ENCODE measurements at places on chromosomes 13 and 19. TPM values are rescaled to one million over a fixed set of nuclear protein-coding genes. Genes with fewer than 3 reads are reported as not detected.

The NLRP11 gene
- 0.26 TPM for total RNA-seq

DNA sequence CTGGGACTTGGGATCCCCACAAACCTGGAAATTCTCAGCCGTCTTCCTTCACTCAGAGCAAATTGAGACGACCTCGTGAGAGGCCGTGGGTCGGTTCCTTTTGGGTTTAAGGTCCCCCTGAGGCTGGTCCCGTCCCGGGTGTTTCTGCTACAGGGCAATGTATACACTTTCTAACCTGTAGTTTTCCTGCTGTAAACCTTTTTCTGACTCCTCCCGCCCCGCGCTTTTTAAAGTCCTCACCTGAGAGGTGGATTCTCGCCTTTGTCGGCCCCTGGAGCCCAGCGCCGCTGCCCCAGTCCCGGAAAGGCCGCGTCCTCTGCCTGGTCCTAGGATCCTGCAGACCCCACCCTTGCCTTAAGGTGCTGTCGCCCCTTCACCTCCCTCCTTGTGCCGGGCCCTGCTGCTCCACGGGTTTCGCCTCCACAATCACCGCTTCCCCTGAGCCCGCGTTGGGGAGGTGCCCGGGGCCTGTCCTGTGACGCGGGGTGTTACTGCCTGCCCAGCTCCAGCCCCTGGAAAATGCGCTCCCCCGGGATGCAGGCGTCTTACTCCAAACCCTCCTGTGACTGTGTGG lies 391 bp downstream of the ZNF761 start:
- DNase-seq, result peak; percentile 47

The IGFL3 gene
- total RNA-seq, result not detected

DNA sequence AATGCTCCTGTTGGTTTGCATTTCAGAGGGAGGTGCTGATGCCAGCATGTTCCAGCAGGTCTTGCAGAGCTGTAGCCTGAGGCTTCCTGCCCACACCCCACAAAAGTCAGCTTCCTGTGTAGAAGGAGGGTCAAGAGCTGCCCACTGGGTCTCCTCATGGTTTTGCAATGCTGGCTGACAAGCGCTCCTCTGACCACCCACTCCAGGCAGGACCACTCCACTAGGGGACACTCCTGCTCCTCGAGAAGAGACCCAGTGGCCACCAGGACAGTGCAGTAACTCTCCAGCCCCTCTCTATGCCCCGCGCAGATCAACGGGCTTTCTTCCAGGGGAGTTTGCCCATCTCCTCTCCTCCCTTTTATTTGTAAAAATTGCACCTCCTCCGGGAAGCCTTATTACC lies 72.9 kb upstream of the UQCRFS1 start:
- peak; percentile 50 for DNase-seq

DNA sequence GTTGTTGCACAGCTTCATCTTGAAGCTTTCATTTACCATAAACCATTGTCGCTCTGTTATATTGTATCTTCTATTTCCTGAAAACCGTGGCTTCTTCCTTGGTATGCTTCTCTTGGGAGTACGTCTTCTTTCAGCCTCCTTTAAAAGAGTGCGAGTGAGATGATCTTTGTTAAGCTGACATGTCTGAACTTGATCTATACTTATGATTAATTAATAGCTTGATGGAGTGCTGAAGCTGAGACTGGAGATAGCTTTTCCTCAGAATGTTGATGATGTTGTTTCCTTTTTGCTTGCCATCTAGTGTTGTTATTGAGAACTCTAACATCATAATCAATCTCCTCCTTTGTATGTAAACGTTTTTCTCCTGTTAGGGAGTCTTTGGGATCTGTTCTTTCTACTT lies 529.3 kb upstream of the SPRY2 start:
- DNase-seq, result no peak

- DNase-seq, result peak; percentile 41
These were observed 80.9 kb upstream of the ADGRE5 start for GRCh38 chr19:14300303-14300702.

The SLC27A1 gene
- total RNA-seq, result 3.9 TPM

DNA sequence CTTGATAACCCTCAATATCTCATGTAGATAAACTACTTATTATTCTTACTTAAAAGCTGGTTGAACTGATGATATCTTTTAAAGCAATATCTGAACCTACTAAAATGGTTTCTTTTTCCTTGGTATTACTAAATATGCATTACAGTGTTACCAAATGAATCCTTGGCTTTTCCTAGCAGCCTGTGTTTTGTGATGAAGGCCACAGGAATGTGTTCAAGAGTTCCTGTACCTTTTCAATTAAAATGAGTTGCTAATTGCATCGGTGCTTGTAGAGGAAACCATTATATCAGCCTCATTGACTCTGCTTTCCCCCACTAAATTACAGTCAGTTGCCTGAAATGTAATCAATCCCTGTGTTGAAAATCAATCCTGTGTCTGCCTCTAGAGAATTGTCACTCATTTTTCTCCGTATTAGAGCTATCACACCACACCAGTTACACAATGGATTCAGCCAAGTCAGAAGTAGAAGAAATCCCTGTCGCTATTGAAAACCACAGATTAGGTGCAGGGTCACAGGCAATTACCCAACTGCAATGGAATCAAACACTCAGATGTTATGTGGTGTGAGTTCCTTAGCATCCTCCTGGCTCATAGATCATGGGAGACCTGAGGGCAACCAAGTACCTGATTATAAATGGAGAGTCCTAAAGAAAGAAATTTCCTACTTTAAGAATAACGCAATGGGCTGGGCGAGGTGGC lies 13.3 kb downstream of the FAM216B start:
- DNase-seq, result no peak

- peak; percentile 97 for DNase-seq
These were observed at the start of gene PCCA for GRCh38 chr13:100088644-100089464. TSS of gene PCCA (plus strand) at chr13:100089093. CDS start at chr13:100089121, 28 bp downstream.

The OR7D2 gene
- total RNA-seq, result not detected

GRCh38 chr19:30158893-30159245 lies 213.3 kb upstream of the ZNF536 start:
- DNase-seq, result no peak

- no peak for DNase-seq
These were observed 2.8 kb downstream of the NECTIN2 start for GRCh38 chr19:44848812-44849447.

GRCh38 chr19:15812060-15812722 lies 3.3 kb downstream of the OR10H1 start:
- DNase-seq, result peak; percentile 33

DNA sequence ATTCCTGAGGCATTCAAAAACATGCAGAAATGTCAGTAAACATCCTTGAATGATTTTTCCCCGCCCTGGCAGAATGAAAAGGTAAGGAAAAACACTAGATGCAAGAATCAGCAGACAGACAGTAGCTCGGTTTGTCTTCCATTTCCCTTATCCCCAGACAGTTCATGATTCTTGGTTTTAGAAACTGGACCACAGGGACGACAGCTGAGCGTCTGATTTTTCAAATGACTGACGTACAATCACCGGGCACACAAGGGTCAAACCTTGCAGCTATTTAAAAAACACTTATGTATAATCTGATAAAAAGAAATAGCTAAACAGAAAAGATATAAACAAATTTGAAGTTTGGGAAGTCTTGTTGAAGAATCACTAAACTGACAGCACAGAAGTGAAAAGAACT lies 47.1 kb downstream of the DCLK1 start:
- no peak for DNase-seq

DNA sequence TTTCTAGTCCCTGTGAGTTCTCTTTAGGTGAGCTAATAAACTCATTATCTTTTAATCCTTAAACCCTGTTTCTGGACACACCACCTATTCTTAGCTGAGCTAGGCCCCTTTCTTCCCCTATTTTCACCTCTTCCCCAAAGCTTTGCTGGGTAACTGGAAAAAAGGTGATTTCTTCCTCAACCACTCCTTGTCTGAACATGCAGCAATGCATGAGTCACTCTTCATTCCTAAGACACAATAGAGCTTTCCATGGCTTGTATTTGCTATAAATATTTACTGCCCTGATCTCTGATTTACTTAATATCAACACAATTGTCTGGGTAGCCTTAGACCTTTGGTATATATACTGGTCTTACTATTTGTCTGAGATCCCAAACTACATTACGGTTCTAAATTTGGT lies 370.9 kb downstream of the KLF5 start:
- no peak for DNase-seq

- no peak for DNase-seq
These were observed 1.6 kb downstream of the TRIM28 start for GRCh38 chr19:58545286-58546018.

DNA sequence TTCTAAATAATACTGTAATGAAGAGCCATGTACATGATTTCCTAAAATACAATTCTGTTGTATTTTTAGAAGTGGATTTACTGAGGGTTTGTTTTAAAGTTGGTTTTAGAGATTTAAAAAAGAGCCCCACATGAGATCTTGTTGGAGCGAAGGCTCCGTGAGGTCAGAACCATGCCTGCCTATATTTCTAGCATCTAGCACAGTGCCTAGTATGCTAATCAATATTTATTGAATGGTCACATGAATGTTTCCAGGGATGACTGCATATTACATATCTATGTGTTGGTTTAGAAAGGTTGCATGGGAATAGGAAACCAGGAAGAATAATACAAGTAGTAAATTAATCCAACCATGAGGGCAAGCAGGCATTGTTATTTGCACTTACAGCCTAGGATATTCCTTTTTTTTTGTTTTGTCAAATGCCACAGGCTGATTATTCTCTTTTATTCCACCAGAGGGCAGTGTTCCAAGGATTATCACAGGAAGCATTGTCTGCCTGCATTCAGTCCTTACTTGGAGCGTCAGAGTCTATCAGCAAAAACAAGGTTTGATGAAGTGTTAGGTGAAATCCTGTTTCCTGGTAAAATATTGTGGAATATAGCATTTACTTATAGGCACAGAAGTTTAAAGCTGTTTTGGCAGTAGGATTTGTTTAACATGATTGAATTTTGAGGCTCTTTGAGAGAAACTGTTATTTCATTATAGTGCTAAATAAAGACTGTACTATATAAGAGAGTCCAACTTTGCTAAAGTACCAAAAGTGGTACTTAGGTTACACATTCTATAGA lies 46.8 kb downstream of the COG3 start:
- DNase-seq, result peak; percentile 74

GRCh38 chr19:28701491-28701890 lies 511.5 kb downstream of the UQCRFS1 start:
- DNase-seq, result no peak

The LYPD4 gene
- total RNA-seq, result not detected

DNA sequence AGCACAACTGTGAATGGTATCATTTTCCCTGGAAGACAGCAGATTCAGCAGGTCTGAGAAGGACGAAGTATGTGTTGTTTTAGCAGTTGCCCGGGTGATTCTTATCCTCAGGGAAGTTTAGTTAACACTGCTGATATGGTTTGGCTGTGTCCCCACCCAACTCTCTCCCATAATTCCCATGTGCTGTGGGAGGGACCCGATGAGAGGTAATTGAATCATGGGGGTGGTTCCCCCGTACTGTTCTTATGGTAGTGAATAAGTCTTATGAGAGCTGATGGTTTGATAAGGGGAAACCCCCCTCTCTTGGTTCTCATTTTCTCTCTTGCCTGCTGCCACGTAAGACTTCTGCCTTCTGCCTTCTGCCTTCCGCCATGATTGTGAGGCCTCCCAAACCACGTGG lies 81.0 kb upstream of the UBAC2 start:
- DNase-seq, result no peak

- DNase-seq, result no peak
These were observed 49.4 kb upstream of the INTS6 start for GRCh38 chr13:51502153-51502651.

DNA sequence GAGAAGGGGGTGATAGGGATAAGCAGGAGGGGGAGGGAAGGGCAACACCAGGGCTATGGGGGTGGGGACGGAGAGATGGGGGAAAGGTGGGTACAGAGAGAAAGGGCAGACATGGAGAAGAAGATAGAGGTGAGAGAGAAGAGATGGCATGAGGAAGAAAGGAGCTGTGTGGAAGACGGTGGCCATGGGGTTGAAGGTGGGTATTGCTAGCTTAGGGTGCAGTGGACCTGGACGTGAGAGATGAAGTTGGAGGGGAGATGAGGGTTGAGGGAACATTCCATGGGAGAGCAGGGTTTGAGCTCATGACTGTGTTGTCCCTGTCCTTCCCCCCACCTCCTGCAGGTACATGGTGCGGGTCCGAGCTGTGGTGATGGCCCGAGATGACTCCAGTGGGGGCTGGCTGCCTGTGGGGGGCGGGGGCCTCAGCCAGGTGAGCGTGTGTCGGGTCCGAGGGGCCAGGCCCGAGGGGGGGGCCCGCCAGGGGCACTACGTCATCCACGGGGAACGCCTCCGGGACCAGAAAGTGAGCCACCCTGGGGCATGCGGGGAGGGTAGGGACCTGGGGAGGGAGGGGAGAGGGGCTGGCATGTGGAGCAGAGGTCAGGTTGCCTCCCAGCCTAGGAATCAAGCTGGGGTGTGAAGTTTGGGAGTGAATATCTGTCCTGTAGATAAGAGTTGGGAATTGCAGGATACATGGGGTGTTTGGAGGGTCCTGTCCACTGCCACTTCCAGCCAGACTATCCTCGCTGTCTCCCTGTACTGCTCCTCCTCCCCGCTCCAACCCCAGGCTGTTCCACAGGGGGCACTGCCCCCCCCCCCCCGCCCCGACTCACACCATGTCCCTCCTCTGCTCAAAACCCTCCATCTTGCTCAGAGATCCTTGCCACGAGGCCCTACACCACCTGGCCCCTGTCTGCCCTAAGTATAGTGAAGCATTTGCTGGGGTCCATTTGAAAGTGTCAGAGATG lies 1.7 kb downstream of the SPRED3 start:
- peak; percentile 28 for DNase-seq

The POLR1G gene
- 27.7 TPM for total RNA-seq

The CD209 gene
- not detected for total RNA-seq

The MYH14 gene
- 89.8 TPM for total RNA-seq

DNA sequence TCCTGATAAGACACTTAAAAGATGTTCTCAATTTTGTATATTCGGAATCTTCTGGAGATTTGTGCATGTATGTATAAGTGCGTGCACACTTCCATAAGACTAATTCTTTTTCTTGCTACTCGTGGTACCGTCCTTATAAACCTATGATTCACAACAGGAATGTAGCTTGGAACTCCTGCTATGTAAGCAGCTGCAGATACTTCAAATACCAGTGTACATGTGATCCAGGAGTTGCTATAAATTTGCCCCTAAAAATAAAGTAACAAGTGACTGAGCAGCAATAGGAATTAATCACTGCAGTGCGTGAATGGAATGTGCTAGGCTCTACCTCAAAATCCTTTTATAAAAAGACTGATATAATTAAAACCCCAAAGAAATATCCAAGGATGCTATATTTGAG lies 214.9 kb downstream of the KLF5 start:
- no peak for DNase-seq

GRCh38 chr13:78719367-78719766 lies 60.4 kb upstream of the OBI1 start:
- DNase-seq, result no peak

DNA sequence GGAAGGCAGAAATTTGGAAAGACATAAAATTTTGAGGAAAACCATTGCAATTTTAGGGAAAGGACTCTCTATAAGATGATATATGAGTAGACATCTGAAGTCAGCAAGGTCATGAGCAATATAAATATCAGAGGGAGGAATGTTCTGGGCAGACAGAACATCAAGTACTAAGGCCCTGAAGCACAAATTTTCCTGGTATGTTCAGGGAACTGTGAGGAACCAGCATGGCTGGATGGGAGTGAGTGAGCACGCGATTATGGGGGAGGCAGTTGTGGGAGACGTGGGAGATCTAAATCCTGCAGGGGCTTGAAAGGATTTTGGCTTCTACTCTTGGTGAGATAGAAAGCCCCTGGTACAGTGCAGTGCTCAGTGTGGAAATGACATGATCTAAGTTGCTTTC lies 112.0 kb downstream of the TBC1D4 start:
- no peak for DNase-seq

Measured in Caco-2 (cell line).